ENCODE measurements at places on chromosomes 2 and 18. TPM values are rescaled to one million over a fixed set of nuclear protein-coding genes. Genes with fewer than 3 reads are reported as not detected.

The SRBD1 gene
- total RNA-seq: 5.8 TPM

GRCh38 chr2:226679389-226680065 lies 120.1 kb downstream of the IRS1 start:
- DNase-seq: no peak

- no peak for DNase-seq
Measured at GRCh38 chr2:242098445-242099128, 229.1 kb downstream of the RTP5 start.

DNA sequence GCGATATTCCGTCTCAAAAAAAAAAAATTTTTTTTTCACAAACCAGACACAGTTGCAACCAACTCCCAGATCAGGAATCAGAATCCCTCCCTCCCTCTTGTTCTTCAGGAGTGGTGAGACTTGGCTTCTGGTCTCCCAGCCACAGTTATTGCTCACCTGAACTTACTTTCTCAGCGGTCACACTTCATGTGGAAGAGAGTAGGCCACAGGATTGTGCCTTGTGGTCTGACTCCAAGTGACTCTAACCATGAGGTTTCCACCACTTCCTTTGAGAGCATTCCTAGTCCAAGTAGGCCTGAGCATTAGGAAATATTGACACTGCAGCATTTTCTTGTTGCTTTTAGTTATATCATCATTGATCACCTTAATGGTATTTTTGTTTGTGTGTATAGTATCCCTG lies 12.1 kb downstream of the FMNL2 start:
- DNase-seq: no peak

GRCh38 chr2:12720278-12720620 lies 3.5 kb downstream of the TRIB2 start:
- no peak for DNase-seq

DNA sequence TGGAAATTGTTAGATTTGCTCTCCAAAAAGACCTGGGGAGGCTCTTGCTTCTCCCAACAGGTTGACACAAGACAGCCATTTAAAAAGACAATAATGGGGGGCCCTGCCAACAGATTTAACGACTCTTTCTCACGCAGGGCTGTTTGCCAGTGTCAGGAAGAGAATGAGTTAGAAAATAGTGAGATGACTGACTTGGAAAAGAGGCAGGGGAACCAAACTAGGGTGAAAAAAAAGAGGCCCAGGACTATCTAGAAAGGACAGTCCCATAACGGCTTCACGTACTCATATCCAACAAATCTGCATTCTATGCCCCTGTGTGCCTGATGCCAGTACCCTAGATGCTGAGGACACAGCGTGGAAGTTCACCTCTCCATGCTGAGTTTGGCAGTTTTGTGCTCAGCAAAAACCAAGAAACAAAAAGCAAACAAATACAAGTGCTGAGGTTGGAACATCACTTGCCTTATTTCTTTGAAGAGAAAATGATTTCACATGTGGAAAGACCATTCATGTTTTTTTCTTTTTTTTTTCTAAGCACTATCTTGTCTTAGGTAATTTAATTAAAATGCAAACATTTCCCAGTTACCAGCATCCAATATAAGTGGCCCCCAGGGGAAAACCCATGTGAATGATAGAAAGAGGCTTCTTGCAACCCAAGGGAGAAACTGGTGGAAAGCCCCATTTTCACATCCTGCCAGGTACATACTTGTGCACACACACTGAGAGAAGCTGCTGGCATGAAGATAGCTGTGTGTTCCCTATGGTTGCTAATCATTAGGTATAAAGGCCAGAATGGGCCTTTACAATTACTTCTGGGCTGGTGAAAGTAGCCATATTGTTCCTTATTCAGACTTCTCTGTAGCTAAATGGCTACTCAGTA lies 10.6 kb upstream of the WIPF1 start:
- DNase-seq: no peak

DNA sequence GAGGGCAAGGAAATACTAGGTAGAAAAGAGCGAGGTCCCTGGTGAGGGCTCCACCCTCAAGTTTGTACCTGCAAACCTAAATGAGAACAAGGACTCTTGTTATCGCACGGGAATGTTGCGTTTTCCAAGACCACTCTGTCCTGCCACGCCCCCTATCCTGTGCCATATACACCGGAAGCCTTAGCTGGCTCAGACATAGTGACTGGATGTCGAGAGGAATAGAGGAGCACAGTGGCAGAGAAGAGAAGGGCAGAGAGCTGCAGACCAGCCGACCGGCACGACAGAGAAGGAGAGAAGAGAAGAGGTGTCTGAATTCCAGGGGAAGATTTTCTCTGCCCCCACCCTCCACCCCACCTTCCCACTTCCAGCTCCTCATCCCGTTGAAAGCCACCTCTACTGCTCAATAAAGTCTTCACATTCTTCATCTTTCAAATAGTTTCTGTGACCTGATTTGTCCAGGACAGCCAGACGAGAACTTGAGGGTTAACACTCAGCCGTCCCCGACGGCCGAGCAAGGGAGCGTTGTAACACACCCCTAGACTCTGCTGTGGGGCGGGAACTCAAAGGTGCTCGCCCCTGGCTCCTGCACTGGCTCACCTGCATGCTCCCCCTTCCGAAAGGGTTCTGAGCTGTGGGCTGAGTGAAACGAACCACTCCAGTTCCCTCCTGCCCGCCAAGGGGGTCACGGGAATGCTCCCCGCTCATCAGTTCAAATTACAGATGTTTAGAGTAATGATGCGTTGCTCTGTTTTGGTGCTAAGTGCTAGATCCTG lies 24.9 kb upstream of the COL3A1 start:
- DNase-seq: no peak

GRCh38 chr2:145864501-145864900 lies 1344.6 kb upstream of the ZEB2 start:
- DNase-seq: no peak

GRCh38 chr2:133312038-133312729 lies 256.1 kb downstream of the NCKAP5 start:
- no peak for DNase-seq

DNA sequence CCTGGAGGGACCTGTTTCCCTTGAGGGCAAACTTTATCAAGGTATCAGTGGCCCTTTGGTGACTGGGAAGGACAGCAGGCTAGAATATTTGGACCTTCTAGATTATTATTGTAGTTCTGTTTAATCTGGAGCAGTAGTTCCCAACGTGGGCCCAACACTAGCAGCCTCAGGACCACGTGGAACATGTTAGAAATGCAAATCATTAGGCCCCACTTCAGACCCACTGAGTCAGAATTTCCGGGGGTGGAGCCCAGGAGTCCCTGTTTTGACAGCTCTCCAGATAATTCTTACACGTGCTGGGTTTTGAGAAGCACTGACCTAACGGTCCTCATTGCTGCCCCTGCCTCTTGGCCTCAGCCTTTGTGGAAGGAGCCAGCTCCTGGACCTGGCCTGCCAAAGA lies 25.5 kb upstream of the DYNC2LI1 start:
- DNase-seq: no peak

DNA sequence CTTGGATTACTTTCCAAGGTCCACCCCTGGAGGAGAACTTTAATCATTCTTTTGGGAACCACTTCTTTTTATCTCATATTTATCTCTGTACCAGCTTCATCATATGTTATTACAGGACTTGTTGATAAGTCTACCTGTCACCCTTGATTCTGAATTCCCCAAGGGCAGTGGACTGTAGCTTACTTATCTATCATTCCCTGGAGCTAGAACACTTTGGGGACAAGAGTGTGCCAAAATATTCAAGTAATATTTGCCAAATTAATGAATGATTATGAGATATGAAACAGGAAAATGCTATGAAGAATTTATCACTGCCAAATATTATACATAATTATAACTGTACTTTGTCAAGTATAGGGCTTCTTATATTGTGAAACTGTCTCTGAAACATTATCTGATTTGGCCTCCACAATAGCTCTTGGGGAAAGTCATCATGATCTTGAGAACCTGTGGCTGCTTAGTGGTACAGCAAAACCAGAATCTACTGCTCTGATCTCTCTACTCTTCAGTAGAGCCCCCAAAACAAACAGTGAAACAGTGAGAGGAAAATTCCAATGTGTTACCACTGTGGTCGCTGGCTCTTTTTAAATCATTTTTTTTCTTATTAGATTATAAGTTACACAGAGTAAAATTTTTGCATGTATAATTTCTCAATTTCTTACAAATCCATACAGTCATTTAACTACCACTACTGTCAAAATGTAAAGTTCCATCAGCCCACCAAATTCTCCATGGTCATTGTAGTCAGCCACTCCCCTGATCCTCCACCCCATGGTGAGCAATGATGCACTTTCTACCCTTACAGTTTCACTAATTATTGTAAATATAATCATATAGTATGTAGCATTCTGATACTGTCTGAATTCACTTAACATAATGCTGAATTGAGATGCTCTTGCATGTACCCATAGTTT lies 197.5 kb downstream of the PIEZO2 start:
- DNase-seq: no peak

Measured in MG63 (cell line).